ENCODE measurements at places on chromosomes 1 and 21.

DNA sequence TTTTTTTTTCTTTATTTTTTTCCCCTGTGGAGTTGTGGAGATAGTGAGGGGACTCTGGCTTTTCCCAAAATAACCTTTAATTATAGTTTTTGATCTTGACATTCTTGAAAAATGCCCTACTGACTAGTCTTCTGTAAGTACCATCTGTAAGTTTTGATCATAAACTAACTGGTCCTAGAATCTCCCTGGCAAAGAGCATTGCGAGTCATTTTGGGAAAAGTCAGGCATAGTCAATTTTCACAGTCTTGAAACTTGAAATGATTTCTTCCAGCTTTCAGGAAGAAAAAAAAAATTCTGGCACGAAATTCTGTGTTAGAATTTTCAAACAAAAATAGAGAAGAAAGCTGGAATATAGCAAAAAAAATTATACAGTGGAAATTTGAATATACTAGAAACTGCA, 181.2 kb upstream of the SNX7 start:
- DNase-seq = no peak

GRCh38 chr1:203580733-203581132, 45.9 kb upstream of the ATP2B4 start:
- DNase-seq = no peak

DNA sequence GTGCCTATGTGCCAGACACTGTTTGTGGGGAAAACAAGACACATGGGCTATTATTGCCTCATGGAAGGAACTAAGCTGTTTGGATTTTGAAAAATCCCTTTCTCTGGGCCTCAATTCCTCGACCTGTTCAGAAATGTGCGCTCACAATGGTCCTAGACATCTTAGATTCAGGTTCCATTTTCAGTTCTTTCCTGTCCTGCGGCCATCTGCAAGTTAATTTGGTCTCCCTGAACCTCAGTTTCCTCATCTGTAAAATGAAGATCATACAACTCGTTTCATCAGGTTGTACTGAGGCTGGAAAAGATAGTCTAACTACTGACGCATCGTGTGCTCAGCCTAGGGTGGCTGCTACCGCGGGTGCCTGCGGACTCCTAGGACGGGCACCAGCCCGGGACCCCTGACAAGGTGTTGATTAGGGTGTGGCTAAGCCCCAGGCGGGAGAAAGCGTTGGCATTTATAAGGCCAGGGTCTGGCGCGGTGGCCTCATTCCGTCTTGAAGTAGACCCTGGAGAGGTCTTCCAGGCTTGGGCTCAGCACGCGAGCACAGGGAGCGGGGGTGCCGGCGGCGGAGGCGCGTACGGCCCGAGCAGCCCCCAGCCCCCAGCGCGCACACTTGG, 493 bp upstream of the ELOA start:
- DNase-seq = no peak

DNA sequence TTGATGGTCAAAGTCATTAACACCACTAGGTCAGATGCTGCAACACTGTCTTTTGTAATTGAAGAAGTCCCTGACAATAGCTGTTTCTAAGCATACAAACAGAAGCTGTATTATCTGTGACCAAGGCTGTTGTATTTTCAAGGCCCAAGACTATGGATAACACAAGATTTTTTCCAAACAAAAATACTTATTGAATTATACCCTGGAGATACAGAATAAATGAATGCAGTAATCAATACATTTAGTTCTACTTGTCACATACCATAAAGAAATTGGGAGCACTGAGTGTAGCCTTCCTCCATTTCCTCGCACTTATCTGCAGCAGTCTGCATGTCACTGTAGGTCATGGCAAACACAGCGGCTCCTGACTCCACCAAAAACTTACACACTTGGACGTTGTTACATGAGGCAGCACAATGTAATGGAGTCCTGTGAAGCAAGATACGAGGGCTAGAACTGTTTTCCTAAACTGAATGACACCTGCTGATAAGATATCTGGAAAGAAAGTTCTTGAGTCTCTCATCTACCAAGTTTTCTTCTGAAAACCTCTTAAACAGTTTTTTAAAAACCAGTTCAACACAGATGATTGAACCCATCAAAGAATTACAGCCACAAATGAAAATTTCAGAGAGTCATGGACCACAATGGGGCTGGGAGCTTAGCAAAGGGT, 56.9 kb downstream of the TP53BP2 start:
- no peak for DNase-seq

DNA sequence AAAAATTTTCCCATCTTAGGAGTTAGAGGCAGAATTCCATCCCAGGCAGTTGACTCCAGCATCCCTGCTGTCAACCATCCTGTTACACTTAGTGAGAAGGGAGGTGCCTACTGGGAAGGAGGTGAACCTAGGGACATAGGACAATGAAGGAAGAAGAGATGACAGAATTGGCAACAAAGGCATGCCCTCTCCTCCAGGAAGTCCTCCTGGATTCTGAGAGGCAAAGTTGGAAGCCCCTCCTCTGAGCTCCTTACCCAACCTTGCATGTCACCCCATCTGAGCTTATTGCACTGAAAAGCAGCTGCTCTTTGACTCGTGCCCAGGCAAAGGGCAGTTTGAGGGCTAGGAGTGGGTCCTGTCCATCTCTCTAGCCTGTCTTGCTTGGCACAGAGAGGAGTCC, 66.9 kb downstream of the PAX7 start:
- DNase-seq = no peak

- DNase-seq = no peak
Measured at GRCh38 chr1:89725011-89725370, 92.1 kb downstream of the LRRC8C start.

- DNase-seq = no peak
Measured at GRCh38 chr1:242827538-242827937, 303.0 kb upstream of the PLD5 start.

- no peak for DNase-seq
Measured at GRCh38 chr1:59058665-59059439, 238.0 kb upstream of the FGGY start.

- DNase-seq = no peak
Measured at GRCh38 chr1:67061266-67061665, 7.3 kb upstream of the SLC35D1 start.

- no peak for DNase-seq
Measured at GRCh38 chr1:197917805-197918651, 856 bp downstream of the LHX9 start.

DNA sequence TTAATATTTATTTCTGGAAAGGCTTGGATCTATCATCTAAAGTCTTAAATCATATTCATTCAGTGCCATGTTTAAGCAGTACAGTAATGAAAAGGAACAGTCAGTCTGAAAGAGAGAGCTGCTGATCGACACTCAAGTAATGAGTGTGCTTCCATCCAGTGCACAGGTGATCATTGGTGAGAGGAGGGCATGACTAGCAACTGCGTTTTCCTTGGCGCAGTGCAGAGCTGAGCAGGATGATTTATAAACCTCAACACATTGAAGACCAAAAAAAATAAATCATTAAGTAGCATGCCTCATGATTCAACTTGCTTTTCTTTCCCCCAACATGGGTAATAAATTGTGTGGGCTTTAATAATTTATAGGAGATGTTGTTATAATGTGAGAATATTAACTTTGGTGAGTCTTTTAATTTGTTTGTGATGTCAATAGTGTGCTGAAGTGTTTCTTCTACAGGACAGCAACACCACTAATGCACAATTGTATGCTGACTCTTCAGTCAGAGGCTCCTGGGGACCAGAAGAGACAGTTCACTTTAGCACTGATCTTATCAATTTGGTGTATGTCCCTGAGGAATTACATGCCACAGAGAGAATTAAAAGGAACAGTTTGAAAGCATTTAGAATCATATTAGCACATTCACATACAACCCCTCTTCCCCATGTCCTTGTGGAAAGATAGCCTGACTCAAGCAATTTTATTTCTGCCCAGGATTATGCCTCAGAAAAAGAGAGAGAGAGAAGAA, 199.7 kb upstream of the ADGRL2 start:
- DNase-seq = no peak

DNA sequence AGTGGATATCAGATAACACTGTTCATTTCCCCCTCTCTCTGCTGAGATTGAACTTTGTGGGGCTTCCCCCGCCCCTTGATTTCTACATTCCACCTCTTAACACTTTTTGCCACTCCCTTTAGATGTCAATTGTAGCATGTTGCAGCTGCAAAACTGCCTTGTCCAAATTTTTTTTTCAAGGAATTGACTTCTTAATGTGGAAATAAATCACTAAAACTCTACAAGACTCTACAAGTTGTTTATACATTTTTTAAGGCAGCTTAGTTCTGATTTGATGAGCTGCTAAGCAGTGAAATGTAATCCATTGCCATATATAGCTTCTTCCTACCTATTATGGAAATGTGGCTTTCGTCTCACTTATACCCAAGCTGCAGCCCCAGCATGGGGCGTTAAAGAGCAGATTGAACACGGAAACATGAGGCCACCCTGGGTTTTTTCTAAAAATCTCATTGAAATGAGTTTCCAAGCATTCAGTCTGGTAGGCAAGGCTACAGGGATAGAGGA, 132.2 kb downstream of the SYT2 start:
- DNase-seq = no peak

- no peak for DNase-seq
Measured at GRCh38 chr1:226722240-226722900, 16.7 kb downstream of the ITPKB start.

DNA sequence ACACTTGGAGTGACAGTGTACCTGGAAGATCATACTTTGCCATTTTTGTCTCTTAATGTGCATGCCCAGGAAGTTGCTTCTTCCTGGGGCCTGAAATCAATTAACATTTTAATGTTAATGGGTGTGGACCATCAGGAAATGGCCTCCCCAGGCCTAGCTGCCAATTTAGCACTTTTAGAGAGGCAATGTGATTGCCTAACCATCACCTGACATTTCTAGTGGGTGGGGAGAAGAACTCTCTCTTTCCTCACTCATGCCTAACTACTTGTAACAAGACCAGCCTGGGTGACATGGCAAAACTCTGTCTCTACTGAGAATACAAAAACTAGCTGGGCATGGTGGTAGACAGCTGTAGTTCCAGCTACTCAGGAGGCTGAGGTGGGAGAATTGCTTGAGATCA, 549.0 kb upstream of the RGS18 start:
- no peak for DNase-seq

- no peak for DNase-seq
Measured at GRCh38 chr1:202786804-202787203, 21.4 kb downstream of the KDM5B start.

GRCh38 chr1:157739229-157739901, 37.6 kb downstream of the FCRL2 start:
- no peak for DNase-seq

GRCh38 chr1:240258910-240259309, 167.2 kb downstream of the FMN2 start:
- no peak for DNase-seq

- no peak for DNase-seq
Measured at GRCh38 chr1:243471754-243472745, 216.2 kb downstream of the SDCCAG8 start.

GRCh38 chr1:248421384-248421783, 18.5 kb downstream of the OR2T1 start:
- DNase-seq = peak; percentile 4

DNA sequence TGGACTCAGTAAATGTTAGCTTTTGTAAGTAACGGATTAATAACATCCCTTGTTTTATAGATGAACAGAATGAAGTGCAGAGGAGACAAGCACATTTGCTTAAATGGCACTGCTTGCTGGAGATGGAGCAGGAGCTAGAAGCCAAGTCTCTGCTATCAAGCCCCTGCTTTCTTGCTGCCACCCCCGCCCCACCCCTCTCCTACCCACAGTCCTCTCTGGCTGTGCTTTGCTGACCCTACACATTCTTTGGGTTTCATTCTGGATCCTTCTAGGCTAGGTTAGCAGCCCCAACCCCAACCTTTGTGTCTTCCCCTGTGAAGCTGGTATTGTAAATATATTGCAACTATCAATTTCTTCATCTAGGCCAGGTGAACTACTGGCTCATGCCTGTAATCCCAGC, 77.5 kb upstream of the CAPZB start:
- DNase-seq = no peak

DNA sequence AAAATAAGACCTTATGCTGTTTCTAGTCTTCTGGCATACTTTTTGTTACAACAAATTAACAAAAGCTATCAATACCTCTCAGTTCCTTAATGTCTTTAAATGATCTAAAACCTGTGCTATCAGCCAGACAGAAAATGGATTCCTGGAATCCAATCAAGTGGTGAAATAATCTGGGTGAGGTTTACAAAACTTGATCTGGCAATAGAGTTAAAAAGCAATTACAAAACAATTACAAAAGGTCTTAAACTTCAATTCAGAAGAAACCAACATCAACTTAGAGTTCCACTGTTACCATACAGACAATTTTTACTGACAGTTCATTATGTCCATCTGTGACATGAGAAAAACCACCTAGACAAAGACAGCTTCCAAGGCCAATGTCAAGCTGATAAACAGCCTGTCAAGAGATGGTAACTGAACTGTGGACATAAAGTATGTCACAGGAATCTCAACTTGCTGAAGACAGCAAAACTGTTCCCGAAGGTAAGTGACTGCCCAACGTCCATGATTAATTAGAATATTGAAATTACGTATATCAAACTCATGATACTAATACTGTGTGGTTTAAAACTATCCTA, 17.4 kb downstream of the ZZZ3 start:
- DNase-seq = no peak

All from stimulated activated naive CD4-positive, alpha-beta T cell (primary cell).